IMR-90 (cell line): ENCODE measurements at places on chromosomes 11 and 22.

GRCh38 chr11:112606656-112607055 is 346.0 kb upstream of the PLET1 start:
- DNase-seq, result no peak

DNA sequence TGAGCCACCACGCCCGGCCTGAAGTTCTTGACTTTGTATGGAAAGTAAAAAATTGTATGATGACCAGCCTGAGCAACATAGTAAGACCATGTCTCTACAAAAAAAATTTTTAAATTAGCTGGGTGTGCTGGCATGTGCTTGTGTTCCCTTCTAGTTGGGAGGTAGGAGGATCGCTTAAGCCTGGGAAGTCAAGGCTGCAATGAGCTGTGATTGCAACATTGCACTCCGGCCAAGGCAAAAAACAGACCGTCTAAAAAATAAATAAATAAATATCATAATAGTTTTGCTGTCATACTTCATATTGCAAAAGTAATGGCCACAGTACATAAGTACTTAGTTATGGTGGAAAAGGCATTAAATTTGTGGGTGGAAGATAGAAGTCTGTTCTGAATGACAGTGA is 3.4 kb downstream of the AGBL2 start:
- no peak for DNase-seq

DNA sequence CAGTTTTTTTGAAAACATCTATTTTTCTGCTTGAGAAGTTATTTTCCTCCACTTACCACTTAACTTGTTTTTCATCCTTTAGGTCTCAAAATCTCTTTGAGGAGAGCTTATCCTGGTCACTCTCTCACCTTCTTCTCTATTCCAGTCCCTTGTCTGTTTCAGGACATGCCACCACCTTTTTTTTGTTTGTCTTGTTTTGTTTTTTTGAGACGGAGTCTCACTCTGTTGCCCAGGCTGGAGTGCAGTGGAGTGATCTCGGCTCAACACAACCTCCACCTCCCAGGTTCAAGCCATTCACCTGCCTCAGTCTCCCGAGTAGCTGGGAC is 4.6 kb upstream of the BCL2L13 start:
- no peak for DNase-seq

DNA sequence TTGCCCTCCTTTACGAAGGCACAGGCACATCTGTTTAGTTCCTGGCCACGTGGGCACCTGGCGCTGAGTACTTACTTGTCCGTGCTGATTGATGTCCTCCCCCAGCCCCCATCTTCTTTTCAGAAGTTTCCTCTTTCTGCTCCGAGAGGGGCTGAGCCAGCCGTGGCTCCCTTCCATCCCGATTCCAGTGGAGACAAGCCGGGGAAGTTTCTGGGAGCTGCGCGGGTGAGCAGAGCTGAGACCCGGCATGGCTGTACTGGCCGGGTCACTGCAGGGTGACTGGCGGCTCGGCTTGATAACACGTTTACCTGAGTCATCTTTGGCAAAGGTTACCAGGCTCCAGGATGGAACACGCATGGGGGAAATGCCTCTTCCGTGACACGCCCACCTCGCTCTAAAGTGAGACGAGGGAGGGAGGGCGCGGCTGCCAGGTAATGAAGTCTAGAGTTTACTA is 45.4 kb upstream of the ATXN10 start:
- no peak for DNase-seq

DNA sequence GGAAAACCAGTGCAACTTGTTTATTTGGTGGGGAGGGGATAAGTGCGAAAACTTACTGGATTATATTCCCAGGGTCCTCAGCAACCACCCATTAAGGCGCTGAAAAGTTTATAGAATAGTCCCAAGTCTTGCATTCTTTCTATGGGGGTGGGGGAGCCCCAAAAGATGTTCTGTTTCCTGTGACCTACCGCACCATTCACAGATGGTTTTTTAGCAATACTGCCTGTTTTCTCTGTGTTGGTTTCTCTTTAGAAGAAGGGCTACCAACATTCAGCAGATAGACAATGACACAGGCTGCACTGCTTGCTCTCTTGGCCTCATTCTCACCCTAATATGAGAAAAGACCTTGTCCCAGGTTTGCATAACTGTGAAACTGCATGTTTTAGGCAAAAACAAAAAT is 86.5 kb downstream of the FAM76B start:
- no peak for DNase-seq

GRCh38 chr11:13831696-13832095 is 130.8 kb upstream of the SPON1 start:
- DNase-seq, result no peak

- DNase-seq, result no peak
Observed at GRCh38 chr11:125165843-125166763, 1.6 kb downstream of the PKNOX2 start.
